Epithelial cell of esophagus (primary cell): ENCODE measurements at places on chromosomes 4 and X.

GRCh38 chrX:110563282-110563681 lies 204.6 kb downstream of the RTL9 start:
- no peak for DNase-seq

- DNase-seq, result peak; percentile 15
Observed at GRCh38 chrX:151359931-151360871, 36.8 kb upstream of the VMA21 start.

DNA sequence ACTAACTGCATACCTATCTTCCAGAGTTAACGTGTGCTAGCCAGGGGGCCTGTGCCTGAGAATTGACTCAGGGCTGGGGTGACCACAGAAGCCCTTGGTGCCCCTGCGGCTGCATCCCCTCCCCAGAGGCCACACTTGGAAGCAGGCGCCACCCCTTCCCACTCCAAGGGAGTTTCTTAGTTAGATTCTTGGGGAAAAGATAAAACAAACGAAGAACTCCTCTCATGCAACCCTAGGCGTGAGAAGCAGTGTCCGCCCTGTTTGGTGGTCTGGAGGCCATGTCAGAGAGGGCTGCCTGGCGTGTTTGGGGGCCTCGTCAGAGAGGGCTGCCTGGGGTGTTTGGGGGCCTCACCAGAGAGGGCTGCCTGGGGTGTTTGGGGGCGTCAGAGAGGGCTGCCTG lies 50.3 kb upstream of the HGFAC start:
- DNase-seq, result no peak

- no peak for DNase-seq
Observed at GRCh38 chrX:107760304-107761077, 15.1 kb downstream of the TSC22D3 start.

GRCh38 chr4:16783119-16783518 lies 115.3 kb downstream of the LDB2 start:
- DNase-seq, result no peak
